ENCODE measurements at places on chromosomes 5 and 9.

DNA sequence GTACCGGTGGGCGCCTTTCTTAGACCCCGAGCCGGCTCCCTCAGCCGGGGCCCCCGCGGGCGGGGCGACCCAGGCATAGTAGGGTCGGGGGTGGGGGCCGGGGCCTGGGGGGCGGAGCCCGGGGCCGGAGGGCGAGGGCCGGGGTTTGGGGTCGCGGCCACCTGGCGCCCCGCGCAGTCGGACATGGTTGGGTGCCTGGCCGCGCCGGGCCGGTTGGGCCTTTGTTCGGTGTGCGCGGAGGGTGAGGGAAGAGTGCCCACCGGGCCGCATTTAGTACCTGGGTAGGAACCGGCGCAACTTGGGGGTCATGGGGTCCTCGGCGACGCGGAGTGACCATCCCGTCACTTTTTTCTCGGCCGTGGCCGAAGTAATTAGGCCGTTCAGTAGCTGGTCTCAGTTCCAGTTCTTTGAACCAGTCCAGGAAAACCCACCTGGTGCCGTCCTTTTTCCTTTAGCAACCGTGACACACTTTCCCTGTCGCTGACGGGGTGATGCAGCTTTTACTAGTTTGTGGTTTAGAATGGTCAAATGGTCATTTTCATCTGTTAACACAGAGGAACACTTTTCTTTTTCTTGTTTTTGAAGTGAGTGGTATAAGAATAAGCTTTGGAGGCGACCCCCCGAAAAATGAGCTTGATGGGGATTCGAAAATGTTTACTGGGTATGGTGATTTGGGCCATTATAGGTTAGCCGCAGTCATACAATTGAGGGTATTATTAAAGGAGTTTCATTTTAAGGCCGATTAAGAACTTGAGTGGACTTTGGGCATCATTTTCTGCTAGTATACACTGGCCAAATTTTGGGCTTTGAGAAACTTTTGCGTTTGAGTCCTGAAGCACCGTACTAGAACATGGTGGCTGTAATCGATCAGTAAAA, 589 bp downstream of the CKS2 start:
- DNase-seq, result peak; percentile 6

- DNase-seq, result no peak
Measured at GRCh38 chr5:81234801-81235200, 1.7 kb downstream of the CKMT2 start.

DNA sequence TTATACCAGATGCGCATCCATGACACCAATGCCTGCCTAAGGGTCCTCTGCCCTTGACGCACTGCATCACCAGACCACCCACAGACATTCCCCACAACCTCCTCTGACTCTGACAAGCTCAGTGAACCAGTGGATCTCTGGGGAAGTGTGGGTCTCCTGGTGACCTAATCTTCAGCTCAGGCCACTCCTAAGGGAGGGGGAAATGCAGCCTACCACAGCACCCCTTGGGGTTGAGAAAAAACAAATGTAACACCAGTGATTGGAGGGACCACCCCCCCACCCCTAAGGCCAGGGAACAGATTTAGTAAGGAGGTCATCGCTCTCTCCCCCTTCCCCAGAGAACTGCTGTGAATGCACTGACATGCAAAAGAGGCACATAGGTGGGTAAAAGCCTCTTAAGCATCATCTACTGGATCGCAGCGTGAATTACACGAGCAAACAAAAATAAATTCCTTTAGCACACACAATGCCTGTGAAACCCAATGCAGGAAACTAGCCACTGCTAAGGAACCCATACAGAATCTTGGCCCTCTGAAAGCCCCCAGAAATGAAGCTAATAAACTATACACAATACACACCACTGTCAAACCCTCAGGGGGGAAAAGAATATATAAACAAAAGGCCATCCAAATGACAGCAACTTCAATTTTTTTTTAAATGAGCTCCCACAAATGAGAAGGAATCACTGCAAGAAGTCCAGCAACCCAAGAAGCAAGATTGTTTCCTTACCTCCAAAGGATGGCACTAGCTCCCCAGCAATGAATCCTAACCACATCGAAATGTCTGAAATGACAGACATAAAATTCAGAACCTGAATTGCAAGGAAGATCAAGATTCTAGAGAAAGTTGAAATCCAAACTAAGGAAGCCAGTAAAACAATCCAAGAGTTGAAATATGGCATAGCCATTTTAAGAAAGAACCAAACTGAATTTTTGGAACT, 513.7 kb upstream of the PTGER4 start:
- no peak for DNase-seq

DNA sequence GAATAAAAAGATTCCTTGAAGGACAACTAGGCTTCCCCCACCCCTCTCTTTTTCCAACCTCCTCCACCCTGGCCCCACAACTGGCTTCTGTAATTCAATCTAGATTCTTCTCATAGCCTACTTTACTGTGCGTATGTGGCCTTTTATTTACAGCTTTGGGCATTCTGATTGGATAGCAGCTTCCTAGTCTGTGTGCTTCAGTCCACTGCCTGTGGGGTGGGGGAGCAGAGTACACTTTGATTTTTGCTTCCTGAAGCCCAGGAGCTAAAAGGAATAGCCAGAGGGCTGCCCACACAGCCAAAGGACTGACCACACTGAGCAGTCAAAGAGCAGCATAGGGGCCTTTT, 30.4 kb downstream of the RUSC2 start:
- no peak for DNase-seq

All from T-helper 9 cell (primary cell).